ENCODE measurements at places on chromosomes 7 and 10. TPM values are rescaled to one million over a fixed set of nuclear protein-coding genes. Genes with fewer than 3 reads are reported as not detected.

The EMX2 gene
- total RNA-seq = not detected

The CYP2C8 gene
- total RNA-seq = 0.11 TPM

The THAP5 gene
- total RNA-seq = 36.8 TPM

The GPR15LG gene
- total RNA-seq = not detected

- no peak for DNase-seq
These were observed 110.5 kb downstream of the VWC2 start for GRCh38 chr7:49883933-49884332.

DNA sequence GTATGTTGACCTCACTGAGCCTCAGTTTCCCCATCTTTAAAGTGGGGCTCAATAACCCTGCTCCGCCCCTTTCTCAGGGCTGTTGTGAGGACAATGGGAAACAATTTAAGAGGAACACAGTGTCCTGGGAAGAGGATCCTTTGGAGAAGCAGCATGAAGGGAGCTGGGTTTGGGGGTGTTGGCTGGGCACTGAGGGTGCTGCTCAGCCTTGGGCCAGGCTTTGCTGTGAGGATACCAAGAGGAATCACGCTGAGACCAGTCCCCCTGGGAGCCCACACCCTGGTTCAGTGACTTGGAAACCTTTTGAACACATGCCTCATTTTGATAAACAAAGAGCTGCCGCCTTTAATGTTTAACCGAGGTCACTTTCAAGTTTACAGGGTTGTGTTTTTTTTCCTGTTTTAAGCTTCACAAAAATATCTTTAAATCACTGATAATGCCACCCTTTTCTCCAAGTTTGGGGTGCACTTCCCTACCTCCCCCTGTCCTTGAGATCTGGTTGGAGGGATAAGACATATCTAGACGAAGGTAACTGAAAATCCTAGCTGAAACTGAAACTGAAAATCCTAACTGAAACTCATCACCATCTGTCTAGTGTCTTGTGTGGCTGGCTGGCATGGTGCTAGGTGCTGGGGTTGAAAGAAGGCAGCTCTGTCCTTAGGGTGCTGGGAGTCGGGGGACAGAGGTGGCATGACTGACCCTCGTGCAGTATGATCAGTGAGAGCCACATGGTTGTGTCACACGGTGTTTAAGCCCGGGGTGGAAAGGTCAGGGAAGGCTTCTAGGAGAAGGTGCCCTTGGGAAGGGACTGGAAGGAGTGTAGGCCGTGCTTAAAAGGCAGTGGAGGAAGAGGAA lies 27.7 kb downstream of the ZNF775 start:
- DNase-seq = peak; percentile 15

DNA sequence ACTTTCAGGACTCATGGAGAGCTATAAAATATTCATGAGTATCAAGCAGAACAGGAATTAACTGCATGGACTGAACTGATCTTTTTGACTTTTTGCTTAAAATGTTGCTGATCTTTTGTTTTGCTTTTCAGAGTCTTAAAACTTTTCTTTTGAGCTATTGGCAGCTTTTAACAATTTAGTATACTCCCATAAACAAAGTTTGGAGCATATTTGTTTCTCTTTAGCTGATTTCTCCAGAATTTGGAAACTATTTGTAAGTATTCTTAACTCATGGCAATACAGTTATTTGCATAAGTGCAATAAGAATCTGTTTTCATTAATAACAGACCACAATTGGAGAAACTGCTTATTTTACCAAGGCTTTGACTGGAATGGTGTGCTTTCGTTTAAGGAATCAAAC lies 73.4 kb upstream of the C1GALT1 start:
- DNase-seq = no peak

- DNase-seq = no peak
These were observed 39.0 kb downstream of the MYL10 start for GRCh38 chr7:101589976-101590662.

DNA sequence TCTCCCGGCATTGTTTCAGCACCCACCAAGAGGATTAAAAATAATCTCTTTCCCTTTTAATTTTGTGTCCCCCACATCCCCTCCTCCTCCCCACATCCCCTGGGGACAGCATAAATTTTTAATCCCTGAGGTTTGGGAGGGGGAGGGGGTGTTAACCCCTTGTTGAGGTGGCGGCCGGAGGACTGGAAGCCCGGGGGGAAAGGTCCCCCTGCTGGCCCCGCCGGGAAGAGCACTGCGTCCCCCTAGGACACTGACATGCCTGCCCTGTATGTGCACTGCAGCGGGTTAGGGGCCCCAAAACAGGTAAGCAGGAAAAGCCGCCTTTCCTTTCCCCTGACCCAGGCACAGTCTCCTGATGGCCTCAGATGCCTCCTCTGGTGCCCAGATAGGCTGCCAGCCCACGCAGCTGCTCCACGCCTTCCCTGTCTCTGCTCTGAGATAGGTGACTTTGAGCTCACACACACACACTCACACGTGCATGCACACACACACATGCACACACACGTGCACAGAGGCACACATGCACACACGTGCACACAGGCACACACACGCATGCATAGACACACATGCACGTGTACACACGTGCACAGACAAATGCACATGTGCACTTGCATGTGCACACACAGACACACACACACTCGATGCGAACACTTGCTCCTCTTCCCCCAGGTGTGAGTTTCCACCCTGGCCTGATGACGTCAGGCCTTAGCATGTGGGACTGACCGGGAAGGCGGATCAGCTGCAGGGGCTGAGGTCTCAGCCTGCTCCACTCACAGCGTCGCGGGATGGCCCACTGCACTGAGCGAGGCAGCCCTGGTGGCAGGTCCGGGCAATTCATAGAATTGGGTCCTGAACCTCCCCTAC lies 12.3 kb downstream of the CNPY1 start:
- no peak for DNase-seq

GRCh38 chr7:112267944-112268691 lies 61.6 kb downstream of the ZNF277 start:
- no peak for DNase-seq

GRCh38 chr10:74926791-74927585 lies 100.6 kb downstream of the KAT6B start:
- no peak for DNase-seq
